Activated CD8-positive, alpha-beta T cell treated with anti-CD3 and anti-CD28 coated beads for 36 hours (primary cell): ENCODE measurements at places on chromosomes 5 and 9. TPM values are rescaled to one million over a fixed set of nuclear protein-coding genes. Genes with fewer than 3 reads are reported as not detected.

DNA sequence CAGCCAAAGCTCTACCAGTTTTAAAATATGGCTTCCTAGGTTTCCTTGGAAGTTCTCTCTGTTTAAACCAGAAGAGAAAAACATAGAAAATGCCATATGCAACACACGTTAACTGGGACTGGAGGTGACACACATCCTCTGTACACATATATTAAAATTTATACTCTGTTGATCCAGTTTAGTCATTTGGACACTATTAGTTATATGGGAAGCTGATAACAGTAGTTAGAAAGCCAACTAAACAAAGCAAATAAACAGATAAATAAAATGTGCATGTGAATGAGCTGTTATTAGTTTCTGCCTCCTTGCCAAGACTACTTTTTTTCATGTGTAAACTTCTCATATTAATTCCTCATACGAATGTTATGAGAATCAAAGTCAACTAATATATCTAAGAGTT, 1249.2 kb upstream of the CDH6 start:
- DNase-seq = no peak

DNA sequence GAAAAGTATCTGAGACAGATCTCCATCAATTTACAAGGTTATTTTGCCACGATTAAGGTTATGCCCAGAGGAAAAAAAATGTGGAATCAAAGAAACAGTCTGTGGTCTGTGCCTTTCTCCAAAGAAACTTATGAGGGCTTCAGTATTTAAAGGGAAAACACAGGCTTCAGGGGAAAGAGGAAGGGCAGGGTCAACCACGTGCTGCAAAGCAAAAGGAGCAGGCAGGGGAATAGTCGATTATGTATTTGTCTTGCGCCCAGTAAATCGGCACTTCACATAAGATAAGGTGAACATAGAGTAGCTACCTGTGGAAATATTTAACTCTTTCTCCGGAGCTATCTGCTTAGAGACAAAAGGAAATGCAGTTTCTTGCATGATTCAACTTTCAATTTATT, 343.7 kb downstream of the RAB3C start:
- DNase-seq = no peak

The MYOT gene
- not detected for total RNA-seq

GRCh38 chr5:81787474-81788242, 36.8 kb upstream of the SSBP2 start:
- no peak for DNase-seq

- no peak for DNase-seq
These were observed 399.5 kb downstream of the ENC1 start for GRCh38 chr5:74240783-74241750.

GRCh38 chr9:13377171-13377925, 97.9 kb upstream of the MPDZ start:
- no peak for DNase-seq

- no peak for DNase-seq
These were observed 7.5 kb upstream of the RFK start for GRCh38 chr9:76401580-76402354.

- DNase-seq = no peak
These were observed 91.9 kb upstream of the SH3PXD2B start for GRCh38 chr5:172546196-172546595.

- no peak for DNase-seq
These were observed 14.9 kb downstream of the NR2F1-AS1 start for GRCh38 chr5:93566091-93566490.

GRCh38 chr5:68215898-68216244, 315 bp downstream of the PIK3R1 start:
- DNase-seq = no peak

GRCh38 chr9:36396985-36397384, 3.1 kb downstream of the RNF38 start:
- DNase-seq = peak; percentile 17

DNA sequence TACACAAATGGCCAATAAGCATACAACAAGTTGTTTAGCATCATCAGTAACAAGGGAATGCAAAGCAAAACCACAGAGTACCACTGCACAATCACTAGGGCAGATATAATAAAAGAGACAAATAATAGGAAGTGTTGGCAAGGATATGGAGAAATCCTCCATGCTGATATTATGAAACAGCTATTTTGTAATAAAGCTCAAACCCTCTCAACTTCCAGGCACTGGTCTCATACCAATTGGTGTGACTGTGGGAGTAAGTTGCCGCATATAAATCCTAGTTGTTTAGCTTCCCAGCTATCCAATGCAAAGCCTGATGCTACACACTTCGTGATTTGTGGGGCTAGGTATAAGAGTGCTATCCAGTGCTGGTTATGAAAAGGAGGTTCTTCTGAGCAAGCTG, 88.6 kb downstream of the SMIM23 start:
- no peak for DNase-seq

DNA sequence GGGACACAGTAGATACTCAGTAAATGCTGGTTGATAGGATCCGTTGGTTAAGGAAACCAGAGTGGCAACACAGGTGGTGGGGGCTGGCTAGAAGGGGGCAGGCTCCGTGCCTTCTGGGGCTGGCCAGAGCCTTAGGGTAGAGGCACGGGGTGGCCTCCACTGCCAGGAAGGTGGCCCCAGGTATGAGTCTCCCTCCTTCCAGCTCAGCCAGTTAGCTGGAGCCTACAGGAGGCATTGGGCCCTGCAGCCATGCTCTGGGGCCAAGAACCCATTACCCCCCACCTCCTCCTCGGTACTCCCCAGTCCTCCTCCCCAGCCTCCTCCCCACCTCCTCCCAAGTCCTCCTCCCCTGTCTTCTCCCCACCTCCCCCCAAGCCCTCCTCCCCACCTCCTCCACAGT, 27.7 kb downstream of the CXXC5 start:
- DNase-seq = no peak

GRCh38 chr5:139695178-139695573, 47.0 kb downstream of the CXXC5 start:
- DNase-seq = no peak

GRCh38 chr5:177510567-177511053, 984 bp upstream of the DOK3 start:
- no peak for DNase-seq

The PTPRD gene
- total RNA-seq = not detected

- DNase-seq = peak; percentile 67
These were observed 97.1 kb downstream of the UNC13B start for GRCh38 chr9:35258660-35259474.

The ANKRD18B gene
- total RNA-seq = 0.56 TPM

GRCh38 chr5:72325566-72326305, 5.6 kb downstream of the PTCD2 start:
- DNase-seq = no peak

DNA sequence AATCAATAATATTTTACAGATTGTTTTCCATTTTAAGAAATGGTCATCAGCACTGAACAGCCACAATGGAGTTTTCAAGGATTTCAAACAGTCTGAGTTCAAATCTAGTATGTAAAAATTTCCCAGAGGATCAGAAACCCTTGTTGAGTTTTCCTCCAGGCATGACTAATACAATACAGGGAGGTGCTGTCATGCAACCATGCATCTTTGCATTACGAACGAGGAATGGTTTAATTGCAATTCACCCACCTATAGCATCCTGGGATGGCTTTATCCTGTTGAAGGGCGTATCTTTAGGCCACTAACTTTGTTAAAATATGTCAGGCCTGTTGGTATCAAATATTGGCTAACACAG, 196.4 kb downstream of the EFNA5 start:
- no peak for DNase-seq

GRCh38 chr9:78288214-78288892, 8.6 kb upstream of the PSAT1 start:
- no peak for DNase-seq

The PTGDS gene
- not detected for total RNA-seq

DNA sequence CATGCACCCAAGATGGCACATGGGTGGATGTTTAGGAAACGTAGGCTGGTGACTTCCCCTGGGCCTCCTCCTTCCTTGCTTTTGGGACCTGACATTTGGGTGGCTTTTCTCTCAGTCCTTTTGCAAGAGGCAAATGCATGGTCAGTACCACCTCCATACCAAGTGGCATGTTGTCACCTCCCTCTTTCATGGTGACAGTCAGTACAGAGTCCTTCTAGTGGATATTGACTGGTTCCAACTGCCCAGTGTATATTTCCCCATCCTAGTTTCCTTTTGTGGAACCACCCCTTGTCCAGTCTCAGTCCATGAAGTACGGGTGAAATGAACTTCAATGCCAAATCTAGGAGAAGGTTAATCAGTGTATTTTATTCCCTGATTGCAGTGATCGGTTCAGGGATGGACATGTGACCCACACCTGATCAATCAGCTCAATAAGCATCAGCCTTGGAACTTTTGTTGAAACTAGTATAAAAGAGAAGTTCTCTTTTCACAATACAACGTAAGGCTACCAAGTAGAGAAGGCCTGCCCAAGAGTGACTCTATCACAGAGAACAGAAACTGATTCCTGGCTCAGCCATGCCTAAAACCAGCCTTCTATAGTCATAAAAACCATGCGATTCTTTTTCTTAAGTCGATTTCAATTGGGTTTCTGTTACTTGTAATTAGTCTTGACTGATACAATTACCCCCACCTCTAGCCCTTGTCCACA, 143.4 kb upstream of the KLF9 start:
- DNase-seq = no peak

DNA sequence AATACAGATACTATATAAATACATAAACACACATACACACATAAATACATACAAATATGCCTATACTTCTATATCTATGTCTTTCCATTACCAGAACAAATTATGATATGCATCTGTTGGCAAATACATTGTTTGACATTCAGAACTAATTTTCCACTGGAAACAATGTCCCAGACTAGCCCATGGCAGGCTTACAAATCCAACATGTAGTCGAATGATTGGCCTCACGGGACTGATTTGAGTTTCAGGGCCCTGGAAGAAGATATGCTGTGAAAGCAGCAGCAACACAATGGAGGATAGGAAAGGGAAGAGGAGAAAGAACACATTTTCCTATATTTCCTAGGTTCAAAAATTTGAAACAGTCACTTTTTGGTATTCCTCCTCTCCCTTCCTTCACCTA, 881.1 kb upstream of the DMAC1 start:
- DNase-seq = no peak
